ENCODE measurements at places on chromosomes 4 and X. TPM values are rescaled to one million over a fixed set of nuclear protein-coding genes. Genes with fewer than 3 reads are reported as not detected.

Gene RGN
- total RNA-seq, result 2.8 TPM

Gene BRS3
- total RNA-seq, result not detected

Gene CTAG1B
- not detected for total RNA-seq

Gene LEF1
- not detected for total RNA-seq

Gene GPRASP3
- total RNA-seq, result 0.54 TPM

Gene AGA
- total RNA-seq, result 30.1 TPM

Gene MEPE
- total RNA-seq, result not detected

Gene FAM90A26
- not detected for total RNA-seq

Gene TEX13C
- total RNA-seq, result not detected

Gene SCML1
- total RNA-seq, result 7.8 TPM

Gene ADGRG4
- not detected for total RNA-seq

Gene MAGED4B
- total RNA-seq, result 3.8 TPM

Gene CCNA2
- total RNA-seq, result 23.0 TPM

Gene UGT2B17
- not detected for total RNA-seq

Gene PAGE4
- not detected for total RNA-seq

Gene MGAT4D
- total RNA-seq, result not detected

Gene ABLIM2
- 0.32 TPM for total RNA-seq

Gene SPRY1
- 258 TPM for total RNA-seq

Gene PRDM5
- total RNA-seq, result 3.8 TPM

Gene NEXMIF
- not detected for total RNA-seq

Gene HS6ST2
- total RNA-seq, result not detected

Gene GYG2
- 5.2 TPM for total RNA-seq

Gene AVPR2
- not detected for total RNA-seq

Gene KDR
- total RNA-seq, result 9.9 TPM

Gene VMA21
- 38.7 TPM for total RNA-seq

Gene PDZD4
- total RNA-seq, result 1.1 TPM

Gene CT45A5
- not detected for total RNA-seq

Gene KCTD8
- not detected for total RNA-seq

Gene SFRP2
- not detected for total RNA-seq

Gene GDPD2
- total RNA-seq, result not detected

Gene HSFX2
- total RNA-seq, result 0.16 TPM

Gene CA5B
- 5.2 TPM for total RNA-seq

Gene PDGFC
- 22.2 TPM for total RNA-seq

Gene PGK1
- total RNA-seq, result 926 TPM

Gene CLDN2
- total RNA-seq, result not detected

Gene ASMT
- not detected for total RNA-seq

Gene ADH7
- total RNA-seq, result not detected

Gene ARHGAP10
- 19.3 TPM for total RNA-seq

Gene SULT1E1
- total RNA-seq, result 10.2 TPM

Gene ADH6
- total RNA-seq, result 0.16 TPM

Gene TBC1D9
- 20.9 TPM for total RNA-seq

Gene SYP
- total RNA-seq, result 0.32 TPM

Gene ZDHHC15
- under 0.01 TPM for total RNA-seq

Gene SMPX
- total RNA-seq, result not detected

Gene TEC
- total RNA-seq, result 0.16 TPM

Gene HPGDS
- not detected for total RNA-seq

Gene TREX2
- 0.90 TPM for total RNA-seq

All from cardiac atrium fibroblast (primary cell).